Dorsolateral prefrontal cortex (tissue), 122 donors: ENCODE measurements at places on chromosomes 16 and 17.

DNA sequence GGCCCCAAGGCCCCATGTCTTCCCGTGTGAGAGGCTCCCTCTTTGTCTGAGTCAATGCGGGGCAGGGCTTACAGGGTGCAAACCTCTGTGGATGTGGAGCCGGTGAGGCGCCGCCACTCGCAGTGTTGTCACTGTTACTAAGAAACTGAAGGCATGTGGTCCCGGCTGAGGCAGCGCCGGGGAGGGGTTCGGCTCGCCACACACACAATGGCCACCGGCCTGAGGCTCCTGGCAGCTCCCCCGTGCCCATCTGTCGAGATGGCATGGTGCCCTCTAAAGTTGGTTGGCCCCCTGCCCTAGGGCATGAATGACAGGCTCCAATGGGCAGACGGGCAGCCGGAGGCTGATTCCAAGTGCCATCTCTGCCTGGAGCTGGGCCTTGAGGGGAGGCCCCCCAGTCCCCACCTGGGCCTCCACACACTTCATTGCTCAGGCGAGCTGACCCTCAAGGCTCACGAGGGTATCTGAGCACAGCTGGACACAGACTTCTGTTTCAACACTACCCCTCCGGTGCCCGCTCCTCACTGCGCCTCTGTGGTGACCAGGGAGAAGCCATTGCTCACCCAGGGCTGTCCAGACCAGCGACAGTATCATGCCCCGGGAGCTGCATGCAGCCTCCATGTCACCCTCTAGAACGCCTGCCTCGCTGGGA is 137.2 kb downstream of the C16orf78 start:
- no peak for DNase-seq

DNA sequence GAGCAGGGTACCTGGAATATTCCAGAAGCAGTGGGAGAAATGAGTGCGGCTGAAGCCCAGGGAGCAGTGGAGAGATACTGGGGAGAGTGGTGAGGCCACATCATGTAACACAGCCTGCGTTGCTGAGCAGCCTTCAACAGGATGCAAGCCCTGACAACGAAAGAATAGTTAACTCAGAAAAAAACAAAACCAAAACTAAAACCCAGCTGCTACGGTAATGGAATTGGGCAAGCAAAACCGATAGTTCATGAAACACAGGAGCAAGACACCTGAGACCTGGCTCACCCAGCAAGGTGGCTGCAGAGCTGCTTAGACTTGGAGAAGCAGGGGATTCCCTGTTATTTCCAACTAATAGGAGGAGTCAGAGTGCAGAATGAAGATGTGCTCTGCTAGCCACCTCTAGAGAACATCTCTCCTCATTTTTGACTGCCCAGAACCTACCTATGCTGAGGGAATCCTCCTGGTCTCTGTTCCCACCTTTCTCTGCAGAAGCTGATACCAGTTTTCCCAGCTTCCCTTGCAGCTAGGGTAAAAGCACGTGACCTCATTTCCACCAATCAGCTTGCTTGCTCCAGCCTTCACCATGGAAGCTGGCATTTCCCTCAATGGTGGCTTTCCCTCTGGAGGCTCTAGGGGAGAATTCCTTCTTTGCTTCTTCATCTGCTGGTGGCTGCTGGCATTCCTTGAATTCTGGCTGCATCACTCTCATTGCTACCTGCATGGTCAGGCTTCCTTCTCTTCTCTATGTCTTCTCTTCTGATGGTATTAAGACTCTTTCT is 59.4 kb upstream of the XYLT1 start:
- no peak for DNase-seq

- no peak for DNase-seq
Measured at GRCh38 chr16:84220851-84221250, 19.0 kb downstream of the KCNG4 start.

GRCh38 chr17:61211236-61211635 is 188.4 kb upstream of the TBX2 start:
- DNase-seq, result no peak

DNA sequence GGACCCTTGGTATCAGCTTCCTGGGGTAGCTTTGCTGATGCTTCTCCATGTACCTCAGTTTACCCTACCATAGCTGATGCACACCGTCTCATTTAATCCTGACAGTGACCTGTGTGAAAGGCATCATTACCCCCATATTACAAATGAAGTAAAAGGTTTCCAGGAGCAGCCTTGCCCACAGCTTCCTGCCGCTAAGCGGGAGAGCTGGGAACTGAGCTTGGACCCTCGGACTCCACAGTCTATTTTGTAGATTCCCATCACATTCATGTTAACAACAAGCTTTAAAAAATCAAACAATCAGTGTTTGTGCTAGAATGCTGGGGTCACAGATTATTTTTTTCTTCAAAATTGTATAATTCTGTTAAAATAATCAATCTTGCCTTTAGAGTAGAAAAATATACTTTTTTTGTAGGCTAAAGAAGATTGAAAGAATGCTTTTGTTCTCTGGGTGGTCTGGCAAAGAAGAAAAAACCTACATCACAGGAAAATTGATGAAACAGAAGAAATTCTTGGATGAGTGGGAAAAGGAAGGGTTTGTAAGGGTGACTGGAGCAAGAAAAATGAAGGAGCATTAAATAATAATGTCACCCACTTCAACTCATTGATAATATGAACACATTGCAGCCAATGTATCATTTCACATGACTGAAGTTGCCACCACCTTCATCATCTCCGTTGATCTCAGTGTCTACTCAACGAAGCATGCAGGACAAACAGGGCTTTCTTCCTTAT is 9.5 kb upstream of the USP10 start:
- DNase-seq, result no peak

DNA sequence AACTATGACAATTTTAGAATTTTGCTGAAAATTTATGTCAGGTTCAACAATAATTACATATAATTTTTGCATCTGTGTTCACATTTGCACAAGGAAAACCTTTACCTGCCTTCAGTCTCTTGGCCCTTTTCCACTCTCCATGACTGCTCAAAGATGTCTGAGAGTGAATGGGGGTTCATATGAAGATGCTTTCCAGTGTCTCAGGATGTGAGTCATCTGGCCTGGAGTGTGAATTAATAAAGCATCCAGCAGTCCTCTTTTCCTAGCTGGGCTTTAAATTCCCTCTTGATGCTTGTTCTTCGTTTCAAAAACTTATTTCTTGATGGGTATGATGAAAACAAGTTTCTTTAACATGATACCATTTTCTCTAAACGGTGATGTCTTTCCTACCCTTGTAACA is 99.9 kb downstream of the CDK5R1 start:
- DNase-seq, result no peak

DNA sequence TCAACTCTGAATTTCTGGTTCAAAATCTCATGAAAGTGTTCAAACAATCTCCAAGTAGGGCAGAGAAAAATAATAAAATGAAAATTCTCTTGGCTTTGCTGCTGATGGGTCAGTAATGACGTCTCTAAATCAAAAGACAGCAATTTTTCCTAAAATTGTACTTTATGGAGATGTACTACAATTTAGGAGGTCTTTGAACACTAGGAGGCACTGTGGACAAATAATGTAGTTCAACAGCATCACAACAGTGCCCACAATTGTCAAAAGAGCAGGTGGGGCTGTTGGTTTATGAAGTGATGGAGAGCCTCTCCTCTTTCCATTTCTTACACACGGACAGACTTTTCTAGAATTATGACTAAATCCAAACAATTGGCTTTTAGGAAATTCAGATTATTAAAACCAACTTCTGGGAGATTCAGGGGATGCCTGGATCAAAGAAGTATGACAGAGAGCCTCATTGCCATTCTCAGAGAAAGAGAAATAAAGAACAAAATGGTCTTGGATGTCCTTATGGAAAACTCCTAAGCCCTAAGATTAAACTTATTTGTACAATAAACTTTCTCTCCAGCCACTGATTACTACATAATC is 23.8 kb downstream of the EZH1 start:
- no peak for DNase-seq

DNA sequence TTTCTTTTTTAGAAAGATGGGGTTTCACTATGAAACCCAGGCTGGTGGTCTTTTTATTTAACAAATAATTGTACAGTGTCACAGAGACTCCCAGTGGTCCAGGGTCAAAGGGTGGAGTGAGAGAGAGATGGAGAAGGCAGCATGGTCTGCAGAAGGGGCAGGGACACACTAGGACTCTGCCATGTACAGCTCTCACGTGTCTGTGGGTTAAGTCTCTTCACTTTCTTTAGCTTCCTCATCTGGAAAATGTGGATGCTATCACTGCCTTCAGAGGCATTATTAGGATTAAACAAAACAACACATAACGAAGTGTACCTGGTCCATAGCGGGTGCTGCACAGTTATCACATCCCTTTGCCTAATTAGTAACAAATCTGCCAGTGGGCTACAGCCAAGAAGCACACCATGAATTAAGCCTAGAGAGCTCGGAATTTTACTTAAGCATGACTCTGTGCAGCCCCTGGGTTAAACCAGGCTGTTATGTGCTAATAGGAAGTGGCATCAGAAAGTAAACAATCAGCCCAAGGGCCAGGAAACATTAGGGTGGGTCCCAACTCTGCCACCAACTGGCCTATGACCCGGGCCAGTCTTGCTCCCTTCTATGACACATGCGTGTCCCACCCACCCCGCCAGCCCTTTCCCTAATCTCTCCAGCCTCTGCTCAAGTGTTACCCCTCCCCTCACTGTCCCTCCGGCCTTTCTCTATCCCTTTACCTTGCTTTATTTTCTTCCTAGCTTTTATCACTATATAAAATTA is 13.9 kb downstream of the TOP3A start:
- DNase-seq, result no peak

DNA sequence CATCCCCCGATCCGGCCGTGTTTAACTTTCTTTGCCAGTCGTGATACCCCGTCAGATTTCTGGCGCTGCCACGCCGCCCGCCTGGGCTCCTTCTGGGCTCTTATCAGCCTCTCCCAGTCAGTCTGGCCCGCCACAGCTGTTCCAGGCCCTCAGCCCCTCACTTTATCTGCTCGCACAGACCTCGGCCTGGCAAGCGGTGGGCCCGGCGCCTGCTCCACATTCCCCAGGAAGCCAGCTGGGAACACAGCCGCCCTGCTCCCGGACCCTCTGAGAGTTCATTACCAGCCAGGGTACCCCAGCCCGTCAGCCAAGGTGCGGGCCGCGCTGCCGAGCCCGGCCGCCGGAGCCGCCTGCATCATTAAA is 157.5 kb downstream of the ZNF423 start:
- no peak for DNase-seq

DNA sequence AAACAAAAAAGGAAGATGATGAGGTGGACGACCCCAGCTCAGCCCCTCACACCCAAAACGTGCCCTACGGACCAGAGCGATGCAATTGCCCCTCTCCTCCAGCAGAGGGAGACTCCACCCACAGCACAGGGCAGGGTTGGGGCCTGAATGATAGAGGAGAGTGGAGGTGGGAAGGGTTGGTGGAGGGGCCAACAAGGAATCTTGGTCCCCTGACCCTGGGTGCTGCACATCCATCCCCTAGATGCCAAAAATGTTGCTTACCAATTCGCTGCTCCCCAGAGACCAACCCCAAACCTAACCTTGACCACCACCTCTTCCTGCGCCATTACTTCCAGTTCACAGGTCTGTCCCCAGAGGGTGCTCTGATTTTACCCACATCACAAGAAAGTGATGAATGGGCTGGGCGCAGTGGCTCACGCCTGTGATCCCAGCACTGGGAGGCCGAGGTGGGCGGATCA is 12.9 kb downstream of the P2RX5 start:
- no peak for DNase-seq

DNA sequence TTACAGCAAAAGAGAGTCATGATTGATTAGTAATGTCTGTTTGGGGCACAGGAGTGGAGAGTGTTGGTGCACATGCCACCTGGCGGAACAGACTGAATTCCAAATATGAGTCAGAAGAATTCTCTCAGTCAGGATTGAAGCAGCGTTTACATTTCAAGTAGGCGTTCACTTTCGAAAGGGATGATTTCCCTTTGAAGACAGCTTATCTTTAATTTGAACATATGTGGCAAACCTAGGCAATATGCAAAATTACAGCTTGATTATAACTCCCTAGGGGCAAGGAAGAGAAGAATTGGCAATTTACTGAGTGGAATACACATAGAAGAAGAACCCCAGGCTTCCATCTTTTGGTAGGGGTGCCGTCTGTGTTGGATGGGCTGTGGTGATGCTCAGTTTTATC is 235.8 kb downstream of the HAPSTR1 start:
- DNase-seq, result no peak

- DNase-seq, result peak; percentile 78
Measured at GRCh38 chr17:77145612-77146245, 5.0 kb downstream of the SEC14L1 start.

GRCh38 chr17:56737421-56738161 is 96.1 kb downstream of the C17orf67 start:
- no peak for DNase-seq

DNA sequence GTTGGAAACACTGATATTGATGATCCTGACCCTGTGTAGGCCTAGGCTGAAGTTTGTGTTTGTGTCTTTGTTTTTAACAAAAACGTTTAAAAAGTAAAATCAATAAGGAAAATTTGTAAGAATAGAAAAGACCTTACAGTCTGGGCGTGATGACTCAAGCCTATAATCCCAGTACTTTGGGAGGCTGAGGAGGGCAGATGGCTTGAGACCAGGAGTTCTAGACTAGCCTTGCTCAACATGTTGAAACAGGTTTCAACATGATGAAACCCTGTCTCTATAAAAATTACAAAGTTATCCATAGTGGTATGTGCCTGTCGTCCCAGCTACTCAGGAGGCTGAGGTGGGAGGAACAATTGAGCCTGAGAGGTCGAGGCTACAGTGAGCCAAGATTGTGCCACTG is 18.3 kb upstream of the TOM1L1 start:
- no peak for DNase-seq

- DNase-seq, result no peak
Measured at GRCh38 chr17:54259476-54259875, 436.7 kb downstream of the KIF2B start.

GRCh38 chr17:40493697-40494096 is 7.7 kb downstream of the TNS4 start:
- DNase-seq, result no peak

GRCh38 chr17:2419486-2419885 is 18.6 kb upstream of the MNT start:
- no peak for DNase-seq
